Motor neuron (in vitro differentiated cells): ENCODE measurements at places on chromosomes 2 and 18. TPM values are rescaled to one million over a fixed set of nuclear protein-coding genes. Genes with fewer than 3 reads are reported as not detected.

The HDHD2 gene
- total RNA-seq: 45.8 and 50.0 TPM in 2 replicates

The THSD7B gene
- 0.13 and 0.93 TPM in 2 replicates for total RNA-seq

The FAM124B gene
- total RNA-seq: 0.65 and 0.97 TPM in 2 replicates

The CRYGC gene
- not detected in 2 replicates for total RNA-seq

The SFT2D3 gene
- 0.78 TPM in 2 replicates for total RNA-seq

The GALR1 gene
- 0.22 and 0.81 TPM in 2 replicates for total RNA-seq

The CPS1 gene
- 13.0 and 15.6 TPM in 2 replicates for total RNA-seq

The CAPN14 gene
- total RNA-seq: 0.17 and 0.23 TPM in 2 replicates

The SULT1C2 gene
- total RNA-seq: 1.9 and 2.0 TPM in 2 replicates

The POMC gene
- not detected in 2 replicates for total RNA-seq

The NEU2 gene
- not detected in 2 replicates for total RNA-seq

The PTRHD1 gene
- total RNA-seq: 29.0 and 46.5 TPM in 2 replicates

The ACVR2A gene
- 56.9 and 58.9 TPM in 2 replicates for total RNA-seq

The SCTR gene
- not detected in 2 replicates for total RNA-seq

The HSBP1L1 gene
- total RNA-seq: 6.5 and 7.4 TPM in 2 replicates

The SPP2 gene
- not detected in 2 replicates for total RNA-seq

DNA sequence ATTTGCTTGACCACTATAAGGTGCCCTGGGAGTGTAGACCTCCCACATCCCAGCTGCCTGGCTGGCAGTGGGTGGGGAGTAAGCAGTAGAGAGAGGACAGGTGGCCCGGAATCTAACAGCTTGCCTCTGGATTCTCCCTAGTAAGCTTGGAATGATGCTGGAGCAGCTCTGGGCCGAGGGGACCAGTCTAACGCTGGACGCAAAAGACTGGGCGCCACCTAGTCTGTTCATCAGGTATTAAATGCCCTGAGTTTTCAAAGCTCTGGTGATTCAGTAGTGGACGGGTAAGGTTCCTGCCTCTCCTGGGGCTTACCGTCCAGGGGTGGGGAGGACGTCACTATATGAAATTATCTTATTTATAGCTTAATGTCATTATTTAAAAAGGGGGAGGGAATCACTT, 648 bp upstream of the LYPD6B start:
- no peak for ATAC-seq

GRCh38 chr2:167054881-167055280, 166.6 kb downstream of the XIRP2 start:
- no peak for ATAC-seq

DNA sequence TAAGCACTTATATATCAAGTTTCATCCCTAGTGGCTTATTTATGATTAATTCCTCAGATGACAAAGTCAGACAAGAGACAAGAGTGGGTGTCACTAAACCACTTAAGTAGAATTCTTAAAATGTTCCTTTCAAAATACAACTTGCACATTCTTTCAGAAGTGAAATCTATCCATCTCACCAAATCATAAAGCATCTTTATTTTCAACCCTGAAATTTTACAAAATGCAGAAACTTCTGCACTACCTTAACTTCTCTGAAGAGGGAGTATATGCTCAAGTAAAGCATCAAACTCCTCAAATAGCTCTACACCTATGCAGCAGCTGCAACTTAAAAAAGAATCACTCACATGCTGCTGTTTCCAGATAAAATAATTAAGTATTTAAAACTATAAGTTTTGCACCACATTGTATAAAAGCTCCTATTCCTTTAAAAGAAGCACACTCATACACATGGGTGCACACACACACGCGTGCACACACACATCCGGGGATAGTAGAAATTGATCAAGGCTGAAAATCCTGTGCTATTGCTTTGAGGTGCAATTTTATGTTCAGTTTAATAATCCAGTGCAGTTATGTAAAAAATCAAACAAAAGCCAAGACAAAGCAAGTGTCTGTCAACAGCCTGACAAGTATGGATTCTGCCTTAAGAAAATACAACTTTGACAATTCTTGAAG, 244.5 kb downstream of the TCF4 start:
- no peak for ATAC-seq

DNA sequence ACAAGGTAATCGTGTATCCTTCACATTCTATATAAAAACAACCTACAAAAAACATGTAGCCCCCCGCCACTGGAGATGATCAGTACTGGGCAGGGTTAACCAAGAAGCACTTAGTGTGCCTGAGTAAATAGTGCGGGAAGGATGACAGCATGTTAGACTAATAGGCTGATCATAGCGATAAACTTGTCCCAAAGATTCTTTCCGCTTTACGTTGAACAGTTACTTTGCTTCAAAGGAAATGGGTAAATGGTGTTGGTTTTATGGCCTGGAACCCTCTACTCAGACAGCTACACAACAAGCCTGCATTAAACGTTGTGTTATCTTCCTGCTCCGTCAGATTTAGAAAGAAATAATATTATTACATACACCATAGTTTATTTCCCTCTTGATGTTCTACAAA, 67.7 kb downstream of the CTAGE1 start:
- ATAC-seq: no peak

DNA sequence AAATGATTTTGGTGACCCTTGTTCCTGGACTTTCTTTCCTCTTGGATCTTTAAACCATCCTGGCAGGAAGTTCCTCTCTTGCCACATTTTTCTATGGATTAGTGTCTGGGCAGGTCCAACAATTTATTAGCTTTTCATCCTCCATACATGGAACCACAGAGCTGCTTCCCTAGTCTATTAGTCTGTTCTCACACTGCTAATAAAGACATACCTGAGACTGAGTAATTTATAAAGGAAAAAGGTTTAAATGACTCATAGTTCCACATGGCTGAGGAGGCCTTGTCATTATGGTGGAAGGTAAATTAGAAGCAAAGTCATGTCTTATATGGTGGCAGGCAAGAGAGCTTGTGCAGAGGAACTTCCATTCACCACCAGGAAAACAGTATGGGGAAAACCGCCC, 122.9 kb downstream of the DDX1 start:
- ATAC-seq: no peak

GRCh38 chr2:233480490-233481202, 85.9 kb downstream of the USP40 start:
- ATAC-seq: no peak

GRCh38 chr2:28607730-28608499, 112.1 kb downstream of the PLB1 start:
- ATAC-seq: peak; percentile 80

- no peak for ATAC-seq
Observed at GRCh38 chr2:64128943-64129391, 15.3 kb downstream of the PELI1 start.

- no peak for ATAC-seq
Observed at GRCh38 chr2:35462226-35462998, 893.2 kb upstream of the CRIM1 start.

- no peak for ATAC-seq
Observed at GRCh38 chr2:101718993-101719571, 21.6 kb downstream of the MAP4K4 start.

DNA sequence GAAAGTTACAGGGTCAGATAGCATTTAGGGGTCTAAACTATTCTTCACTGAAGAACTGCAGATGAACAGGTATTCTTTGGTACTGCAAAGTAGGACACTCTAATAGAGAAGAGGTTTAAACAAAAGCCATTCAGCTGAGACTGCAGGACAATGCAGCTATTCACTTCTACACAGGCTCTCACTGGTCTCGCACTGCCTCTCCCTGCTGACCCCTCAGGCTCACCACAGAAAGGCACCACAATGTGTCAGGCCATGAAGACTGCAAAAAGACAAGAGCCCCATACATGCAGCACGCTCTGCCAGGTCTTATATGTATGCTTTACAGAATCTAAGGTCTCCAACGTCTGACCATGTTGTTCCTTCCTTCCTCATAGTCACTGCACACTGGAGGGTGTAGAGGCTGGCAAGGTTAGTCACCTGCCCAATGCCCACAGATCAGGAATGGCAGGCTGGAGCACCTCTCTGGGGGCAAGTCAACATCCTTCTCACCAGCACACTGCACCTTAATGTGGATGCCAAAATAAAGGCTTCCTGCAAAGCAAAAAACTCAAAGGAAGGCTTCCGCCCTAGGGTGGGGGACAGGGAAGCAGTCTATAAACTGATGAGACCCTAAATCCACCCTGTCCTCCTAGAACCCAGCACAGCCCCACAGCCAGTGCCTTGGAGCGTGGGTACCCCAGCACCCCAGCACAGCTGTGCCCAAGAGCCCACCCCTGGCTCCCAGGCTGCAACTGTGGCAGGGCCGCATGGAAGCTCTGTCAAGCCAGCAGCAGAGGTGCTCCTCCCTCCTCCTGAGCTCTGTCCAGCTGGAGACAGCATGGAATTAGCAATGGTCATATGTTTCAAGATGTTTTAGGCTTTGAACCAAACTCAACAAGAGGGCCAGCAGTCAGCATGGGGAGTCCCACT, 10.7 kb upstream of the RNU4ATAC start:
- ATAC-seq: peak; percentile 89

GRCh38 chr2:216696751-216697560, 1.6 kb upstream of the IGFBP5 start:
- ATAC-seq: no peak

GRCh38 chr2:133777574-133777960, 209.3 kb upstream of the NCKAP5 start:
- no peak for ATAC-seq

GRCh38 chr2:230812033-230812432, 52.7 kb upstream of the ITM2C start:
- ATAC-seq: no peak

GRCh38 chr2:238835726-238836301, 12.1 kb upstream of the TWIST2 start:
- ATAC-seq: no peak

- ATAC-seq: peak; percentile 50
Observed at GRCh38 chr2:206028101-206028500, 57.9 kb downstream of the INO80D start.

GRCh38 chr2:239028253-239028619, 180.4 kb downstream of the TWIST2 start:
- no peak for ATAC-seq

GRCh38 chr2:157789933-157790511, 86.1 kb downstream of the ACVR1 start:
- ATAC-seq: no peak

DNA sequence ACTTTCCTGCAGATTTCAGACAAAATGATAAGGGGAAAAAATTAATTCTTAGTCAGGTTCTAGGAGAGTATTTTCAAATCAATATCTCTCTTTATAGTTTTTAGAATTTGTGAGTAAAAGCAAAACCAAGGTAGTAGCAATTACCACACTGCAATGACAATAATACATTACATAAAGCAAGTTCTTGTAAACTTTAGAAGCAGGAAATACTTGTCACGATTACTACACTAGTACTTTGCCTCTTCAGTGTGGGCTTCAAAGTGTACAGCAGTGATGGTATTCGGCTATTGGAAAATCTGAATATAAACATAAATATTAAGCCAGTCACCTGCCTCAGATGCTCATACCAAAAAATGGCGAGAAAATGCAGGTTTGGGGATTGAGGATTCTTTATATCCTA, 81.0 kb downstream of the ALPK2 start:
- ATAC-seq: no peak

GRCh38 chr2:69582582-69583176, 60.9 kb downstream of the AAK1 start:
- ATAC-seq: peak; percentile 48

DNA sequence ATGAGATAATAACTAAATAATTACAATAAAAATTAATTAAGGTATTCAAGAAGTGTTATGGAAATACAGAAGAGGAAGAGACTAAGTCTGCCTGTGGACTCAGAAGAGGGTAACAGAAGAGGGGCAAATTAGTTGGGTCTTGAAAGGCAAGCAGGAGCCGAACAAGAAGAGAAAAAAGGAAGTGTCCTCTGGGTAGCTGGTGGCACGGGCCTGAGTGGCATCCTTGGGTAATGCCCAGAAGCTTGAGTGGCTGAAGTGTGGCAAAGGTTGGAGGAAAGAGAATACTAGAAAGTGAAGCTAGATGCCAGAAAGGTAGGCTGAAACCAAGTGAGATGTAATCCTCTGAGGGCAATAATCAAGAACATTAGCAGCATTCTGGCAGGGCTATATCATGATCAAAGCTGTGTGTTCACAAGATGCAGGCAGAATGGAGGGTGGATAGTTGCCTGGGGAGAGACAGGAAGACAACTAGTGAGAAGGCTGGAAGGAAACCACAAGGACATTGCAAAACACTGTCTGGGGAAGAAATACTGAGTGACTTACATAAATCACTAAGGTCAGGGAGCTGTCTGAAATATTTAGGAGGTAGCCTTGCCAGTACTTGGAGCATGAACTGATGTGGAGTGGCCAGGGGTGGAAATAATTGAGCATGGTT, 16.2 kb downstream of the DOCK10 start:
- ATAC-seq: no peak

- peak; percentile 39 for ATAC-seq
Observed at GRCh38 chr18:48580782-48581181, 42.0 kb downstream of the CTIF start.

- ATAC-seq: no peak
Observed at GRCh38 chr2:74789271-74789670, 44.7 kb upstream of the HK2 start.

GRCh38 chr2:13714466-13714865, 918.1 kb upstream of the LRATD1 start:
- ATAC-seq: peak; percentile 41

- no peak for ATAC-seq
Observed at GRCh38 chr2:203533676-203534591, 1.2 kb downstream of the RAPH1 start.
